ENCODE measurements at places on chromosomes 12 and 14. TPM values are rescaled to one million over a fixed set of nuclear protein-coding genes. Genes with fewer than 3 reads are reported as not detected.

- DNase-seq = no peak
- no peak overlapping the region for H3K27ac ChIP-seq
- peaks cover 6% of the 10 kb centered on the region for H3K4me1 ChIP-seq
- no peak overlapping the region for H3K4me3 ChIP-seq
- H3K36me3 ChIP-seq = no peaks in the 10 kb centered on the region
- H3K27me3 ChIP-seq = no peaks in the 10 kb centered on the region
Observed at GRCh38 chr14:64788706-64789105, 84.5 kb downstream of the PLEKHG3 start.

DNA sequence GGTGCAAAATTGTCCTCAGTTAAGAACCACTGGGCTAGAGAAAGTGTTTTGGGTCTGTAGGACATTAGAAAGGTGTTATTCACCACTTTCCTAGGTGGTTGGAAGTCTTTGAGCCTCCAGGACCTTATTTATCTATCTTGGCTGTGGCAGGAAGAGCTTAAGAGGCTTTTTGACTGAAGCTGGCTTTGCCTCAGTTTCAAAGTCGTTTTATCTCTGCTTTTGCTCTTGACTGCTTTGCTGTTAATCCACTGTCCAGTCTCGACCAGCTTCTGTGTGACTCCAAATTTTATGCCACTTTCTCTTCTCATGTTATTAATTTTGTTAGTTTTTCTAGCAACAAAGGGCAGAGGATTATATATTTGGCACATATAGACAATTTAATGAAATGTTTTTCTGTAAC is 60.3 kb downstream of the PPHLN1 start:
- no peak overlapping the region for H3K27ac ChIP-seq
- H3K36me3 ChIP-seq = peaks cover 20% of the 10 kb centered on the region
- no peaks in the 10 kb centered on the region for H3K4me1 ChIP-seq
- H3K27me3 ChIP-seq = no peaks in the 10 kb centered on the region
- no peak overlapping the region for H3K4me3 ChIP-seq

- H3K4me3 ChIP-seq = no peak overlapping the region
- H3K4me1 ChIP-seq = peaks cover 72% of the 10 kb centered on the region
- H3K27ac ChIP-seq = peak overlapping the region; percentile 95
Observed at GRCh38 chr12:57614948-57615500, 3.8 kb downstream of the ARHGEF25 start.

DNA sequence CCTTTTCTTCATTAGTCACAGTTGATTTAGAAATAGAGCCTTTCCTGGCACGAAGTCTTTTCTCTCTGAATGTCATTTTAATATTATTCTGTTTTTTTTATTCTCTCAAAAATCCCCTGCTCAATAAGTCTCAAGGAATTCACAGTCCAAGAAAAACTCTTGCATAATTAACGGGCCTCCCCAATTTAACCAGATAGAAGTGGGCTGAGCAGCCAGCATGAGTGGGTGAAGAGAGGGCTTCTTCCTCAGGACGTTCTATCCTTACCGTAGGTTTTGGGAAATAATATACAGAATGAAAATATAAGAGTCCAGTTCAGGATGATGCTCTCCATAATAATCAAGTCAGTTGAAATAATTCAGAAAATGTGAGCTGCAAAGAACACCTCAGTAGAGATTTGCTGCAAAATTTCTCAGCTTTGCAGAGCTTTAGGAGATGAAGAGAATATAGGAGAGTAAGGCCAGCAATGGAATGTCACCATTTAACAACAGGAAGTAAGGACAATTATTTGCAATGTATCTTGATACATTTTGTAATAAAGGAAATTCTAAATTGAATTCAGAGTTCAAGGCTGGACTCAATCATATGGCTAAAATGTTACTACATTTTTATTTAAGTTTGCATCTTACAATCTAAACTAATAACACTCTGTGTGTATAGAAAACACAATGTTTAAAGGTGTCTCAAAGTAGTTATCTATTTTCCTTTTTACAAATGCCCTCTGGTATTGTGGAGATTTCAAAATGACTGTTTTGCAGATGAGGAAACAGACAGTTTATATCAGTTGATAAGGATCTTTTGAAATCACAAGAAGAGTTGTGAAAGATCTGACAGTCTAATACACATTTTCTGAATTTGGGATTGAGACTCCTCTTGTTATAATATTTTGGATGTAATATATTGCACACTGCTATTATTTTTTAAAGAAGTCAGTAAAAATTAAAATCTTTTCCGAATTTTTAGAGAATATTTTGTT is 1724.1 kb upstream of the SEL1L start:
- DNase-seq = no peak
- H3K36me3 ChIP-seq = no peaks in the 10 kb centered on the region
- H3K27ac ChIP-seq = no peak overlapping the region

- no peak for DNase-seq
- H3K4me1 ChIP-seq = no peaks in the 10 kb centered on the region
- no peak overlapping the region for H3K4me3 ChIP-seq
- H3K36me3 ChIP-seq = no peaks in the 10 kb centered on the region
- H3K27ac ChIP-seq = no peak overlapping the region
- H3K27me3 ChIP-seq = no peaks in the 10 kb centered on the region
Observed at GRCh38 chr14:71467361-71467811, 464.8 kb upstream of the RGS6 start.

DNA sequence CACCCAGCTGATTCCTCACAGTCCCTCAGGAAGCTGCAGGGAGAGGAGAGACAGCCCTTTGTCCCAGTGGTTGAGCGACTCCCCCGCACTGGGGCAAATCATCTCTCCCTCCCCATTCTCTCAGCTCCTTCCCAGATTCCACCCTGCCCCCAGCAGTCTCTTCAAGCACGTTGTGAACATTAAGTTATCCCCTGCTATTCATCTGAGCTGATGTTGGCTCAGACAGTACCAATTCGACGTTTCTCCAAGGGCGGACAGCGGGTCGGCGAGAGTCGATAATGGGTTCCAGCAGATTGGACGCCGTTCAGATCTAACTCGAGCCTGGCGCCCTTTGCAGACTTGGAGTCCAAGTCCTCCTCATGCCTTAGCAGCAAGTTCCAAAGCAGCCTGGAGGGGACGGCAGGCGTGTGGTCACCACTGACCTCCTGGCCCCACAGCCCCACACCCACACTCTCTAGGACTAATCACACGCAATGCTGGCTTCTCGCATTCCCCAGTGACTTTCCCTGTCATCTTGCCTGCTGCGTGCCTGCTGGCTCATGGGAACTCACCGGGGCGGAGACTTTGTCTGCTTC is 245.9 kb downstream of the CHST11 start:
- no peak overlapping the region for H3K27ac ChIP-seq
- no peaks in the 10 kb centered on the region for H3K36me3 ChIP-seq
- H3K4me1 ChIP-seq = no peaks in the 10 kb centered on the region
- H3K27me3 ChIP-seq = no peaks in the 10 kb centered on the region
- H3K4me3 ChIP-seq = no peak overlapping the region

DNA sequence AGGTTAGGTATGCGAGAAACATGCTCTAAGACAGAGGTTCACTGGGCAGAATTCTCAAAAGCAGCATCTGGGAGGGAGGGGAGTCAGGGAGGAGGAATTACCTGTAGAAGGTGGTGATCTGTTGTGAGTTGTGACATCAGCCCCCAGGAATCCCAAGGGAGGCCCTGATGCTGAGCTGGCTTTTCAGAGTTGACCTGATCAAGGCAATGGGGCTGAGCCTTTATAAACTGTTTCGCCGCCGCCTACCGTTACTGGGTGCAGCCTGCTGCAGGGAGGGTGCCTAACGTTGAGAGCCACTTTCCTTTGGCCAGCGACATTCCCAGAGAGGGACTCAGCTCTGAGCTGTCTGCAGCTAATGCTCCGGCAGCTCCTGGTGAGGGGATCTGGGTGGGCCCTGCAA is 257.9 kb upstream of the TMEM132C start:
- H3K27me3 ChIP-seq = no peaks in the 10 kb centered on the region
- no peaks in the 10 kb centered on the region for H3K4me1 ChIP-seq
- peak; percentile 89 for DNase-seq
- H3K36me3 ChIP-seq = no peaks in the 10 kb centered on the region
- no peak overlapping the region for H3K4me3 ChIP-seq

DNA sequence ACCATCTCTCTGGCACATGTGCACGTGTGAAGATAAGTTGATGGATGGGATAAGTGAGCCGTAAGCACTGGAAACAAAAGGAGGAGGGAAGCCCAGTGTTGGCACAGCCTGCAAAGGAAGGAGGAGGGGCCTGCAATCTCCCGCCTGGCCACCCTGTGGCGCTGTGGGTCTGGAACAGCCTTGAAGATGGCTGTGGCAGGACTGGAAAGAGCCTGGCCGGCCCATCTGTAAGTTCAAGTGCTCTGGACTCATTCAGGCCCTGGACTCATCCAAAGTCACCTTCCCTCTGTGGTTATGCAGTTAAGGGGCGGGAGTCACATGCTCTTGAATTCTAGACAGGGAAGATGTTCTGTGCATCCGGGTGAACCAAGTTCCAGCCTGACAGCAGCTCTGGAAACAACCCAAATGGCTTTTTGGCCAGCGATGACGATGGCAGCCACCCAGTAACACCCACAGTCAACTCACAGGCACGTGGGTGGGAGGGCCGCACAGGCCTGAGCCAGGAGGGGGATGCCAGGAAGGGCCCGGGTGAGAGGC is 50.4 kb downstream of the CHGA start:
- H3K27ac ChIP-seq = peak overlapping the region; percentile 88
- no peaks in the 10 kb centered on the region for H3K27me3 ChIP-seq
- no peak overlapping the region for H3K4me3 ChIP-seq
- peaks cover 56% of the 10 kb centered on the region for H3K4me1 ChIP-seq

The TRPV4 gene
- 0.63 TPM for total RNA-seq

The OTX2 gene
- total RNA-seq = not detected

The CHGA gene
- total RNA-seq = 1.2 TPM
